Glomerular endothelial cell (primary cell): ENCODE measurements at places on chromosomes 1 and 21. TPM values are rescaled to one million over a fixed set of nuclear protein-coding genes. Genes with fewer than 3 reads are reported as not detected.

- no peak for DNase-seq
These were observed 45.9 kb downstream of the HHAT start for GRCh38 chr1:210374600-210374953.

CRP gene
- total RNA-seq, result not detected in 2 replicates

GRCh38 chr1:226211181-226211821, 12.2 kb upstream of the MIXL1 start:
- DNase-seq, result no peak

GRCh38 chr1:28193701-28194161, 17.2 kb upstream of the PTAFR start:
- no peak for DNase-seq

GRCh38 chr1:65141394-65141793, 6.6 kb upstream of the AK4 start:
- no peak for DNase-seq
